HepG2 (cell line): ENCODE measurements at places on chromosomes 11 and 22.

- no peak for DNase-seq
Measured at GRCh38 chr11:72278905-72279304, 34.9 kb upstream of the PHOX2A start.

- DNase-seq, result no peak
Measured at GRCh38 chr11:77127235-77127911, 673 bp upstream of the MYO7A start.

DNA sequence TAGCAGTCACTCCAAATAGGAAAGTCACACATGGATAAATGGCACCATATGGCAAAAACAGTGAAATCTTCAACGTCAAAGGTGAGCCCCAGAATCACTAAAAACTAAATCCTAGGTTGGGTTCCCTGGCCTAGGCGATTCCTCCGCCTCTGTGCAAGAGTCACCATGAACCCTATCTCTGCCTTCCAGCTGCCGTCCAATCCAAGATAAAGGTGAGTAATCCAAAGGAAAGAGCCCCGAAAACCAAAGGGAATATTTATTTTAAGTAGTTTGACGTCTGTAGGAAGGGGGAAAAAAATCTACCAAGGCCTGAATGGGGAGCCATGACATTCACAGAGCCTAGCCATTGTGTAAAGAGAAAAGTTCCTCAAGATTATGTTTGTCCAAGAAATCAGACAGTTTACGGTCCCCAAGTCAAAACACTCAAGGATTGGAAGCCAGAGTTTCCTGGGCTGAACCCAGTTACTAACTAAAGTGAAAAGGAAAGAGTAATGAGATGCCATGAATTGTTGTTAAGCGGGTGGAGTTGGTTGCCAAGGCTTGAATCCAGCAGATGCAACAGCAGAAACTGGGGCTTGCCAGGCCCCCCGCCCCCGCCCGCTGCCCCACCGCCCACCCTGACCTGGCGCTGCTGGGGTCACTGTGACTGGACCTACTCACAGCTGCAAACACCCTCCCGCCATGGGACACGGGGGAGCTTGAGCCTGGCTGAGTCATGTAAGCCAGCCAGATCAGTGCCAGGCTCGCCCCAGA is 39.7 kb upstream of the ETS1 start:
- DNase-seq, result no peak

DNA sequence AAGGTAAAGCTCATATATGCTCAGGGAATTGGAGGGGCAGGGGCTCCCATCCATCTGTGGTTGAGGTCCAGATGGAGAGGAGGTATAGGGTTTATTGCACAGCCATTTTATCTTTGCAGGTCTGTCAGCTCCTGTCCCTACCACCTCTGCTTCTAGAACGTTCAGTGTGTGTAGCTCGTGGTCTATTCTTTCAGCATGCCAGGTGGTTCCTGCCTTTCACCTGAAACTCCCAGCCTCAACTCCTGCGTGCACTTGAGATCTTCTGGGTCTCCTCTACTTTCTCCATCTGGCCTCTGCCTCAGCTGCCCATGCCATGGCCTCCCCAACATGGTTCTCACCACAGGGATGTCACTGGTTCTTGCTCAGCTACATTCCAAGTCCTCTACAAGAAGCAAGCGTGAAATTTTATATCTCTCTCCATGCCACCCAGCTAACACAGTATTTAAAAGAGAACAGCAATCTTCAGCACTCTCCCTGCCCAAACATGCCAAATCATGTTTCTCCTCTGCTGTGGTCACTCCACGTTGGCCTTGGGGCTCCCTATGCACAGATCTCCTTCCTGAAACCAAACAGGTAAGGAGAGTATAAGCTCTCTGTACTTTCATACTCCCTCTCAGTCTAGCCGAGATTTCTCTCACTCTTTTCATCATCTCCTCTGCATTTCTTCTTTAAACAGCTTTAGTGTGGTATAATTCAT is 157.8 kb upstream of the TRPC6 start:
- DNase-seq, result no peak

DNA sequence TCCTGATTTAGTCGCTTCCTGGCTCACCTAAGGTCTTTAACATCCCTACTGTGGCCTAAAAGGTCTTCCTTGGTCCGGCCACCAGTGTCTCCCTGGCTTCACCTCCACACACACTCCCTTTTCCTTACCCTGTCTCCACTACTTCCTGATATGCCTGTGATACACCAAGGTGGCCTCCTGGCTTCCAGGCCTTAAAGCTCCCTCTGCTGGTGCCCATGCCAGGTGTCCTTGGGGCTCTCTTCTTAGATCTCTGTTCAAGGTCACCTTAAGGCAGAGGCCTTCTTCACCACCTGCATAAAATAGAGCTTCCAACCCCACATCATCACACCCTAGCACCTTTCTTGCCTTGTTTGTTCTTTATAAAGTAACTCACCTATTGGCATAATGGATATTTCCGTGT is 787.7 kb downstream of the NTM start:
- DNase-seq, result no peak

DNA sequence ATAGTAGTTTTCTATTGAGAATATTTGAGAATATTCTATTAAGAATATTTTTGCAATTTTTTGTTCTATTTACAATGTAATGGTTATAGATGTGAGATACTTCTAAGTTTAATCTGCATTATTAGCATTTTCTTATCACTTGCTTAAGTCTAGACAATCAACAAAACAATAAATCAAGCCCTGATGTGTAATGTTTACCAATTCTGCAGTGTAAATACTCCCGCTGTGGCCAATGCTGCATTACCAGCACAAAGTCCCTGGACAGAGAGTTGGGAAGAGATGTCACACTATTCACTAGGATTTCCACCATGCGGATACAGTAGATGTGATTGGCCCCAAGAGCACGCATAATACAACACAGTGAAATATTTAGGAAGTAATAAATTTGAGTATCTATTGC is 47.6 kb upstream of the GCAT start:
- DNase-seq, result peak; percentile 86

DNA sequence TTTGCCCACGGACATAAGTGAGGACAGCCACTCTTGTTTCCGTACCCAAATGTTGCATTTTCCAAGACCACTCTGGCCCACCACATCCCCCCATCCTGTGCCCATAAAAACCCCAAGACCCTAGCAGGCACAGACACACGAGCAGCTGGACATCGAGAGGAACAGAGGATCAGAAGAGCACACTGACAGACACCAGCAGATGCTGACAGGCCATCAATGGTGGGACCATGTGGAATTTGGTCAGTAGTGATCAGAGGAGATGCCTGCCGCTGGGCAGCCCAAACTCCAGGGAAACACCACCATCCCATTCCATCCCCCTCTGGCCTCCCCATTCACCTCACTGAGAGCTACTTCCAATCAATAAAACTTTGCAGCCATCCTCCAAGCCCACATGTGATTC is 87.0 kb downstream of the DLG2 start:
- no peak for DNase-seq

DNA sequence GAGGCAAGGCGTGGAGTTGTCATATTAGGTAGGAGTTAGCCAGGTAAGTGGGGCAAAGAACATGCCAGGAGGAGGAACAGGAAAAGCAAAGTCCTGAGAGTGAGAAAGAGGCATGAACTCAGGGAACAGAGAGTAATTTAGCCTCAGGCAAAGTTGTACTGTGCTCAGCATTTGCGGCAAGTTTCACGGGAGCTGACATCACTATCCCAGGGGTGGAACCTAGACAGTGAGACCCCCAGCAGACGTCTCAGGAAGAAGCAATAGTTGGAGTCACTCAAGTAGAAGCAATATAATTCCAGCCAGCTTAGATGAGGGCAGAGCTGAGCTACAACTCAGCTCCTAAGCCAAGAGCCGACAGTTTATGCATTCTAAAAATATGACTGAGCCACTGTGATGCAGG is 426.0 kb upstream of the ISX start:
- no peak for DNase-seq

GRCh38 chr22:43620197-43620596 is 191.9 kb downstream of the EFCAB6 start:
- no peak for DNase-seq

DNA sequence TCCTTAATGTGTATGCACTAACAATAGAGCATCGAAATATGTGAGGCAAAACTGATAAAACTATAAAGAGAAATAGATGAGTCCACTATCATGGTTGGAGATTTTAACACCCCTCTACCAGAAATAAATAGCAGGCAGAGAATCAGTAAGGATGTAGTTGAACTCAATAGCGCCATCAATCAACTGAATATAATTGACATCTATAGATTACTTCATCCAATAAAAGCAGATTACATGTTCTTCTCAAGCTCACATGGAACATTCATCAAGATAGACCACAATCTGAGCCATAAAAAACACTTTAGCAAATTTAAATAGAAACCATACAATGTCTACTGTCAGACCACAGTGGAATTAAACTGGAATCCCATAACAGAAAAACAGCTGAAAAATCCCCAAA is 46.9 kb upstream of the NUP160 start:
- no peak for DNase-seq

GRCh38 chr11:115119146-115119545 is 385.1 kb downstream of the CADM1 start:
- no peak for DNase-seq

DNA sequence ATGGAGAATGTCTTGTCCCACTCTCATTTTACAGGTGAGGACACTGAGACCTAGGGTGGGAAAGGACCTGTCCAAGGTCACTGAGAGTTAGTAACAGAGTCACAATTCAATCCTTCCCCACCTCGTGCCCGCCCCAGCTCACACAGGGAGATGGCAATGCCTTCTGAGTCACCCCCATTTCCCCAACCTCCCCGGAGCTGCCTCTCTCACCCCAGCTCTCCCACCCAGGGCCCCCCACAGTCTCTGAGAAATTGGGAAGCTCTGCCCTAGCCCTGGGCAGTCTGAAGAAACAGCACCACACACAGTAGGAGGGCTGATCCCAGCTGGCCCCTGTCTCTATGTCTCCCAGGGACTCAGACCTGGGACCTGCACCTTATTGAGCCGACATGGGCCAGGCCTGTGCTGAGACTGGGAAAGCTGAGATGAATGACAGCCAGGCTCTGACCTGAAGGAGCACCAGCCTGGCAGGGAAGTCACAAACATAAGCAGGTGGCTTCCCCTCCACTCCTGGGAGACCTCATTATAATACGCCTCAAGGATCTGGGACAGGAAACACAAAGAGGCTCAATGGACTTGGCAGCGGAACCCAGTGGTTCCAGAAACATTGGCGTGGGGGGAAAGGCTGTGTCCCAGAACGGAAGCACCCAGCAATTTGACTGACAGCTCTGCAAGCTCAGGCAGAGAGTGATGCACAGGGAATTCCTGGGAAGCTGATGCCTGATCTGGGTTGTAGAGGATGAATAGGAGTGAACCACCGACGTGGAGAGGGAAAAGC is 51.0 kb downstream of the CD6 start:
- DNase-seq, result no peak

- DNase-seq, result peak; percentile 66
Measured at GRCh38 chr22:33513388-33514338, 406.6 kb downstream of the LARGE1 start.

DNA sequence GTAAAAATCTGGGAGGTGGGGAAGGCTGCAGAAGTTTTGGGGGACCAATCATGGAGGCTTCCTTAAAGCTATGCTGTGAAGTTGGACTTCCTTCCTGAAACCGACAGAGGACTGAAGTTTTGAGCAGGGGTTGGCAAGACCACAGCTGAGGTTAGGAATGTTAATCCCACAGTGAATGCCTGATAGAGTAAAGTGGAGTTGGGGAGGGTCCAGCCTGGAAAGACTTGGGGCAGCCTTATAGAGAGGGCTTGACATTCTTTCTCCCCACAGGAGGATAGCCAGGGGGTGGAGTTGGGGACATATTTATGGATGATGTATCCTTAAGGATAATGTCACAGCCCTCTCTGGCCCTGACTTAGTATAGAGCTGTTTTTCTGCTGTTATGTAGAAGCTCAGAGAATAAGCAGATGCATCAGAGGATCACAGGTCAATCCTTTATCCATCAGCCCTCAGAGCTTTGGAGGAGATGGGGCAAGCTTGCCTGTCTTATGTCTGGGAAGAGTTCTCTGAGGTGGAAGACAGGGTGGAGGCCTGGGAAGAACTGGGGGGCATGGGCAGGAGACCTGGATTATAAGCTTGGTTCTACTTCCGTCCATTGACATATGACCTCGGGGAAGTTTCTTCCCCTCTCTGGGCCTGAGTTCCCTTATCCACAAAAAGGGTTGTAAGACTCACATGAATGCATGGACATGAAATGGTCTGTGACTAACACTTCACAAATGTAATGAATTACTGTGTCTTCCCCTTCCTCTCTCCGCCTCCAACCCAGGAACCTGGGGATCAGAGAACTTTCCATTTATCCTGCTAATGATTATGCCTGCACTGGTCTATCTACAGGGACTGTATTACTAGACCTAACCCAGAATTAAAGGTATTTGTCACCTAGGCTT is 317.8 kb downstream of the MIAT start:
- no peak for DNase-seq

- peak; percentile 80 for DNase-seq
Measured at GRCh38 chr11:46597155-46597554, 3.3 kb upstream of the AMBRA1 start.

DNA sequence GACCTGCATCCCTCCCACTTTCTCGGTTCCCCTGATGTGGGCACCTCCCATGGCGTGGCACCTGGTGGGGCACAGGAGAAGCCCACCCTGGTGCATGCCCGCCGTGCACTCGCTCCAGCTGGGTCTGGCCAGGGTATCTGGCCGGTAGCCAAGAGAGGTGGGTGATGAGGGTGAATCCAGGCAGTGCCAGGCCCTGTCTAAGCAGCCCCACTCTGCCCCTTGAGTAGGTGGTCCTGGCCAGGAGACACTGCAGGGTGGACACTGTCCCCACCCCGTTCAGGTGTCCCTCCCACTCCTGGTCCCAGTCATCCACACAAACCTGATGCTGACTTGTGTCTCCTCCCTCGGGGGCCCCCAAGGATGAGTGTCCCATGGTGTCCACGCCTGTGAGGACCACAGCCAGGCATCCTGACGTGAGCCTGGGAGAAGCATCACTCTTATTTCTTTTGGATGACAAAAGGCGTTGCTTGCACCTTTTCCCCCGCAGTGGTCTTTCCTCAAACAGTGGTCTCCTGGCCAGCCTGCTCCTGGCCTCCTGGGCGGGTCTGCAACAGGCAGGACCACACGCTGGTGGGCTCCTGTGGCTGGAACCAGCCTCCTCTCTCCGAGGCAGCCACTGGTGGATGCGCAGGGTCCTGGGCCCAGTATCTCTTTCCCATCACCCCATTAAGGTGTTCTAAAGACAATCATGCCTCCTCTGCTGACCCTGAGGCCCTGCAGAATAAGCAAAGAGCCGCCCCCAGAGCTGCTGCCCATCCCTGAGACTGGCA is 922.3 kb downstream of the BRD1 start:
- no peak for DNase-seq
